Activated CD4-positive, CD25-positive, alpha-beta regulatory T cell treated with anti-CD3 and anti-CD28 coated beads, Interleukin-2, amount 50 U/mL, for 16 hours (primary cell): ENCODE measurements at places on chromosomes 1 and 21.

DNA sequence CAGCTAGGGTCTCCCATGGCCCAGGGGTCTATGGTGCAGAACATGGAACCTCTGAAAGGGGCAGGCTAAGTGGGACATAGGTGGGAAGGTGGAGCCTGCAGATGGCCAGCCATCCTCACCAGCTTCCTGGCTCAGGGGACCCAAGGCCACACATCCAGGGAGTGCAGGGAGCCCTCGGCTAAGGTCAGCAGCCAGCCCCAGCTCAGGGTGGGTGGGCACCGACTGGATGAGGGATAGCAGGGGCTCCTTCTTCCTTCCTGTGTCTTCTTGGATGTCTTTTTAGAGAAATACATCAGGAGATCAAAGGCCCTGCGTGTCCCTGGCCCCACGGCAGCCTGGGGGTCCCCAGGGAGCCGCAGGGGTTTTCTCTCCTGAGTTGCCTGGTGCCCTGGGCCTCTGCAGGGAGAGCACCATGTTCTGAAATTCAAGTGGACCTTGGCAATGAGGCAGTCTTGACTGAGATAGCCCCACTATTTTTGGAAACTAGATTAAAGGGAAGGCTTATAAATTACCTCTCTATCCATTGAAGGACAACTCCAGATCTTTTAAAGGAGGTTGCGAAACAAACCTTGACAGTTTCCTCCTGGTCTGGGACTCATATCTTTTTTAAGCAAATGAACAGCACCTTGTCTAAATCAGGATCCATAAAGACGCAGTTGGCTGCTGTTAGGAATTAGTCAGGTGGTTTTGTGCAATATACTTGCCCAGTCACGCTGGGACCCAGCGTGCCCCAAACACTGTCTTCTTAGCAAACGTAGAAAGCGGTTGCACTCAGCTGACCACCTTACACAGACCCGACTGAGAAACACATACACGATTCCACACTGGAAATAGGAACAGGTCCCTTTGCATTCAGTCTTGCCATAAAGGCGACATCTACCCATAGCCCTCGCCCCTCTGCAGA, 242.3 kb downstream of the TOMM20 start:
- DNase-seq: no peak

- no peak for DNase-seq
These were observed 19.1 kb upstream of the EDN2 start for GRCh38 chr1:41503538-41504113.

DNA sequence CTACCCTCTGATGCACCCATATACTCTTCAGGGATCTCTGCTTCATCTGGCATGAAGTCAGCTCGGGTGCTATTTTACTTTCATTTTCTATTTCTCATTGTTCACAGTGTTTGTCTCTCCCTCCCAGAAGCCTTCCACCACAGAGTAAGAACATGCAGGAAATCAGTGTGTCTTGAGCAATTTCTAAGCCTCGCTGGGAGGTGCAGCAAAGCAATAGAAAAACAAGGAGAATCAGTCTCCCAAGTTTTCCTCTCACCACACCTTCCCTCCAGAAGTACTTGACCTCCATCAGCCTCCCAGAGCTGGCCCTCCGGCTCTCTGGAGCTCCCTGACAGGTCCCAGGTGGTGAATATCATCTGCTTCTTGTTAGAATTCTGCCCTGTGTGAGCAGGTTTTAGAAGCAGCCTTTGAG, 594.7 kb upstream of the CAMK1G start:
- DNase-seq: no peak

GRCh38 chr1:219460896-219461815, 151.7 kb downstream of the ZC3H11B start:
- DNase-seq: no peak

GRCh38 chr1:71687376-71687775, 595.0 kb downstream of the NEGR1 start:
- no peak for DNase-seq

DNA sequence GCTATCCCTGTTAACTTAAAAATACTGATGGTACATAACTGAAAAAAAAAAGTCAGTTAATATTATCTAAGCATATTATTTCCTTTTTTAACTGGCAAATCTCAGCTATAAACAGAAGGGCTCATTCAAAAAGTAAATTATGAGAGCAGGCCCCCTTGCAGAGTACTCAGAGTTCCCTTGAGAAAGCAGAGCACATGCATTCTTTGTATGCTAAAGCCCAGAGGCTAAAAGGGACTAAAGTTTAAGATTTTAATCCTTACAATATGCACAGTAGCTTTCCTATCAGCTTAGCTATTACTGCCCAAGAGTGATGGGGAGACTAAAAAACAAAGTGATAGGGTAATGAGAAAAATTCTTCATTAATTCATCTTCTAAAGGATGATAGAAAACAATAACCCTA, 18.5 kb downstream of the SLC16A1 start:
- DNase-seq: no peak

GRCh38 chr1:31199236-31199790, 40.4 kb downstream of the NKAIN1 start:
- no peak for DNase-seq

- no peak for DNase-seq
These were observed 35.4 kb upstream of the COL24A1 start for GRCh38 chr1:86191958-86192357.

GRCh38 chr1:11924334-11925195, 1.7 kb downstream of the KIAA2013 start:
- DNase-seq: no peak
